ENCODE measurements at places on chromosomes 4 and X. TPM values are rescaled to one million over a fixed set of nuclear protein-coding genes. Genes with fewer than 3 reads are reported as not detected.

Gene USP17L27
- not detected for total RNA-seq

Gene BST1
- 17.8 TPM for total RNA-seq

Gene THOC2
- total RNA-seq, result 96.2 TPM

Gene PCSK1N
- total RNA-seq, result 3.0 TPM

Gene NPY2R
- total RNA-seq, result 0.27 TPM

Gene CCDC160
- 0.38 TPM for total RNA-seq

Gene ITIH6
- total RNA-seq, result not detected

Gene SASH3
- 74.9 TPM for total RNA-seq

Gene SLITRK2
- total RNA-seq, result 0.15 TPM

Gene P2RY8
- total RNA-seq, result 3.0 TPM

Gene TMEM192
- total RNA-seq, result 23.3 TPM

Gene AKAP4
- total RNA-seq, result not detected

Gene PWWP3B
- 0.44 TPM for total RNA-seq

Gene MED14
- 32.6 TPM for total RNA-seq
